Gastrocnemius medialis (tissue), 4 donors: ENCODE measurements at places on chromosomes 4 and X.

- no peak for DNase-seq
These were observed 23.5 kb downstream of the INTS6L start for GRCh38 chrX:135543924-135544323.

DNA sequence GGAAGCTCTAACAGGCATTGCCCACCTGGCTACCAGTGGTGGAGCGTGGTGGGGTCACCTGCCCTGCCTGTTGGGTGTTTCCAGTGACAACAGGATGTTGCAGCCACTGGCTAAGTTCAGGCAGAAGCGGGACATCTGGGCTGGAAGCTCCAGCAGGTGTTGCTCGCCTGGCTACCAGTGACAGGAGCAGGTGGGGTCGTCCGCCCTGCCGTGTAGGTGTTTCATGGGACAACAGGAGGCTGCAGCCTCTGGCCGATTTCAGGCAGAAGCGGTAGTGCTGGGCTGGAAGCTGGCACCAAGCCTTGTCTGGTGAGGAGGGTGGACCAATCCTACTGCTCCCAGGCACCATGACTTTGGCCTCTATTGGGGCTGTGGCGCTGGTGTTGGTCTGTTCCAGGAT lies 39.4 kb downstream of the RIPPLY1 start:
- no peak for DNase-seq

GRCh38 chrX:53558646-53559045 lies 124.5 kb upstream of the HSD17B10 start:
- no peak for DNase-seq

GRCh38 chr4:53441564-53441963 lies 64.1 kb downstream of the FIP1L1 start:
- no peak for DNase-seq

DNA sequence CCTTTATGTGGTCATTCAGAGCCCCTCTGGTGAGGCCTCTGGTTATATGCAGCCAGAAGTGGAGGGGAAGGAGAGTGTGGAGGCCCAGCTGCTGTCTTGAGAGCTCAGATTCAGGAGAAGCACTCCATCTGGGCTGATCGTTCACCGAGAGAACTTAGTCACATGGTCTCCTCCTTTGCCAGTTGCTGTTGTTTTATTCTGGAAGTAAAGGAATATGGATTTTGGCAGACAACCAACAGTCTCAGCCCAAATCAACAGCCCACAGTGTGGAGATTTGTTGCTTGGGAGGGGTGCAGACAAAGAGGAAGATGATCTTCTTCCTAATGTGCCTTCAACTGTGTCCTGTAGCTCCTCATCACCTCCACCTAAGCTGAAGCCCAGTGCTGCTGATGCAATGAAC lies 355.4 kb downstream of the ANK2 start:
- DNase-seq = no peak

DNA sequence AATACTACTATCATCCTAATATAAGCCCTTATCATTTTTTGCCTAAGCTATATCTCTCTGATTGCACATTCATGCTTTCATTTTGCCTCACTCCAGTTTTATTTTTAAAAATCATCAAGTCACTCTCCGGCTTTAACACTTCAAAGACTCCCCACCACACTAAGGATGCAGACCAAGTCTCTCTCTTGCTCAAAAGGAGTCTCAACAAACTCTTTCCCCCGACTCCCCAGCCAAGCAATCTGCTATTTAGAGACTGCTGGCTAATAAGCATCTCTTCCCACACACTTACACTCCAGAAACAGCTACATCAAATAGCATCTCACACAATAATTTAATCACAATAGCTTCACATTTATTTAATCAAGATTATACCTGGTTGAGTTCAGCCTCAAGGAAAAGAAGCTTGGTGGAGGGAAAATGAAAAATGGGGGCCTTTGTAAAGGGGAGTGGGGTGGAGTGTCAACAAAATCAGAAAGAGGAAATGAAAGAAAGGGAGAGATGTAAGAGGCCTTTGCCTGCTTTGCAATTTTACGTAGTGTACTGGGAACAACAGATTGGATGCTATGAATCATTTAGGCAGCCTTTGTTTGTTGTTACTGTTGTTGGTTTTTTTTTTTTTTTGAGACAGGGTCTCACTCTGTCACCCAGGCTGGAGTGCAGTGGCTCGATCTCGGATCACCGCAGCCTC lies 104.1 kb upstream of the MCF2 start:
- no peak for DNase-seq

DNA sequence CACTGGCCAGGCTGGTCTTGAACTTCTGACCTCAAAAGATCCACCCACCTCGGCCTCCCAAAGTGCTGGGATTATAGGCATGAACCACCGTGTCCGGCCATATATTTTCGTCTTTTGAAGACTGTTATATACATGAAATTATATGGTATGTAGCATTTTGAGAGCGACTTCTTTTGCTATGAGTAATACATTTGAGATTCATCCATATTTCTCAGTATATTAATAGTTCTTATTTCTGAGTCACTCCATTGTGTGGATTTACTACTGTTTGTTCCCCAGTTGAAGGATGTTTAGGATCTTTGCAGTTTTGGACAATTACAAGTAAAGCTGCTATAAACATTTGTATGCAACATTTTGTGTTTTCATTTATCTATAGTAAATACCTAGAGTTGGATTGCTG lies 34.9 kb downstream of the GNL3L start:
- DNase-seq = no peak

DNA sequence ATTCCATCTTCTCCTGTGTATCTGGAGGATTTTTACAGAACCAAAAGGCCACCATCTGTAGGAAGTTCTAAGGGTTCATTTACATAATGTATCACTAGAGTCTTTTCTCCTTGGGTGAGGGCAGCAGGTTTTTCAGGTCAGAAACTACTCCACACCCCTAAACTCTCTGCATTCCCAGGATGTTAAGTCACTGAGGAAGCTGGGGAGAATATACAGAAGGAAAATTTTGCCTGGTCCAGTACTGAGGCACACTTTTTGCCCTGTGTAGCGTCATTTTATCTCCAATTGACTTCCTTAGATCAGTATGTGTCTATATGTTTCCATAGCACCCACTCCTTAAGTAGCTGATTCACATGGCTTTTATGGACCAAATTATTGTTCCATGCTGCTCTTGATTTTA lies 17.0 kb downstream of the XKRX start:
- no peak for DNase-seq

DNA sequence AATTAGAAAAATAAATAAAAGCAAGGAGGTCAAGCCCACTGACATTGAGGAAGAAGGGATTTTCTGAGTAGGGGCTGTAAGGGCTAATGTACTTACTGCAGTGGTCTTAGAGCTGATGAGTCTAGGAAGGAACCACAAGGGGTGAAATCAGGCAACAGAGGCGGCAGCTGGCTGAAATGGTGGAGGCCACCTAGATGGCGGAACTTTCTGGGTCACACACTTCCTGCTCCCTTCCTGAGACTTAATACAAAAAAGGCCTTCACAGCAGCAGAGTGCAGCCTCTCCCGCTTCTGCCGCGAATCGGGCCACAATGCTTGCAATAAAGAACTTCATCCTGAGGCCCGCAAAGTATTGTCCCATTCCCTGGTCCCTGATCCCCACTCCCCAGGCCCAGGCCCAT lies 15.4 kb downstream of the SNX12 start:
- no peak for DNase-seq

DNA sequence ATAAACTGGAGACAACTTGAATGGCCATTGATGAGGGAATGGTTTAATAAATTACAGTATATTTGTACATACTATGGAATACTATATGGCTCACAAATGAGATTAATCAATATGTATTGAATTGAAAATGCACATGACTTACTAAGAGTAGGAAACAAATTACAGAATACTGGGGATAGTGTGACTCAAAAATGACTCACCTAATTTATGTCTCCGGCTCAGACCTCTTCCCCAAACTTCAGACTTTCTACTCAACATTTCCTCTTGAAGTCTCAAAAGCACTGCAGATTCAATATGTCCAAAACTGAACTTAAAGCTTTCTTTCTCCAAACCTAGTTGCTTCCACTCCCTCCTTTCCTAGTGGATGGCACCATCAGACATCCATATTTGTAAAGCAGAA lies 28.8 kb upstream of the GRIA3 start:
- DNase-seq = no peak

- DNase-seq = no peak
These were observed 224.1 kb upstream of the MAB21L2 start for GRCh38 chr4:150357829-150358228.

DNA sequence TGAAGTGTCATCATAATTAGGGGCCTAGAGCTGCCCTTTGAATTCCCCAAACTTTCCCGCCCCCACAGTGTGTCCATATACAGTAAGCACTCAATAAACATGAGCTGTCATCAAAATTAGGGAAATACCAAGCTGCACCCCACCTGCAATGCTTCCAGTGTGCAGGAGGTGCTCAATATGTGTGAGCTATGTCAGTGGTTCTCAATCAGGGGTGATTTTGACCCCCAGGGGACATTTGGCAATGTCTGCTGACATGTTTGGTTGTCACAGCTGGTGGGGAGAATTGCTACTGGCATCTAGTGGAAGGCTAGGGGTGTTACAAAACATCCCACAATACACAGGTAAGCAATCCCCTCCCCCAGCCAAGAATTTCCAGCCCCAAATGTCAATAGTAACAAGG lies 748 bp downstream of the CFP start:
- no peak for DNase-seq

GRCh38 chr4:8398347-8398746 lies 42.2 kb downstream of the ACOX3 start:
- DNase-seq = no peak

- DNase-seq = no peak
These were observed 559.6 kb downstream of the SPRY1 start for GRCh38 chr4:123956204-123956603.

GRCh38 chr4:92387459-92388069 lies 83.8 kb downstream of the GRID2 start:
- DNase-seq = no peak

DNA sequence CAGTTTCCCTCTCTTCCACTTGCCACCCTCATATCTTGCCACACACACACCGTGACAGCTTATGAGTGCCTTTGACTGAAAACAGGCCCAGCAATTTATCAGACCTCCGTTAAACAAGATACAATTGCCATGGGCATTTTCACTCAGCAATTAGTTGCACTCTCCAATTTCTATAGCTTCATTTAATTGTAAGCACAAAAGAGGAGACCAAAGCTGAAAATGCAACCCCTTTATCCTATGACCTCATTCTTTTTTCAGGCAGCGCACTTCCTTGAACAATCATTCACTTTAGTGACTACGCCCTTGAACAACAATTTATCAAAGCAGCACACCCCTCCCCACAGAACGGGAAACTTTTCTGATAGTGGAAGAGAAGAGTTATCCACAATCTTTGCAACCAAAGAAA lies 4.1 kb downstream of the POF1B start:
- no peak for DNase-seq

DNA sequence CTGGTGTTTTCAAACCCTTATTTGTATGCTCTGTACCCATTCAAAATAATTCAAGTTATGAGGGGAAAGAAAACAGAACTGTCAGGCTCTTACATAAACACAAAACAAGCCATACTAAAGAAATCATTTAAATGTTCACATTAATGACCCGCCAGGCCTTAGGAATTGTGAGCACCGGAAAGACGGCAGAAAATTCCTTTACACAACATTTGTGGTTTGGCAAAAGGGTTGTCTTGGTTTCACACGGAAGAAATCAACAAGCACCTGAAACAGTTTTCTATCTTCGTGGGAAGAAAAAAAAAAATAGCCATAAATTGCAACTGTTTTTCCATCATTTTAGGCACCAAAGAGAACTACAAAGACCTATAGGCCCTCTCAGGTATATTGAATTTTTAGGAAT lies 188.5 kb upstream of the FTHL17 start:
- no peak for DNase-seq

GRCh38 chr4:144504883-144505282 lies 141.1 kb upstream of the HHIP start:
- DNase-seq = no peak

DNA sequence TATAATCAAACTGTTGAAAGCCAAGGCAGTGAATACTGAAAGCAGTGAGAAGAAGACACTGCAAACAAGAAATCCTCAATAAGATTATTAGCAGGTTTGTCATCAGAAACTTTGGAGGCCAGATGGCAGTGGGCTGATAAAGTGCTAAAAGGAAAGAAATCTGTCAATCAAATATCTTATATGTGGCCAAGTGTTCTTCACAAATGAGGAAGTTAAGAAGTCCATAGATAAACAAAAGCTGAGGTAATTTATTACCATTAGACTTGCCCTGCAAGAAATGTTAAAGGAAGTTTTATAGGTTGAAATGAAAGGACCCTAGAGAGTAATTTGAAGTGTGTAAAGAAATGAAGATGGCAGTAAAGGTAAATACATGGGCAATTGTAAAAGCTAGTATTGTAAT lies 586.6 kb downstream of the RAPGEF2 start:
- no peak for DNase-seq

GRCh38 chrX:47815901-47816845 lies 20.5 kb upstream of the ZNF81 start:
- no peak for DNase-seq

DNA sequence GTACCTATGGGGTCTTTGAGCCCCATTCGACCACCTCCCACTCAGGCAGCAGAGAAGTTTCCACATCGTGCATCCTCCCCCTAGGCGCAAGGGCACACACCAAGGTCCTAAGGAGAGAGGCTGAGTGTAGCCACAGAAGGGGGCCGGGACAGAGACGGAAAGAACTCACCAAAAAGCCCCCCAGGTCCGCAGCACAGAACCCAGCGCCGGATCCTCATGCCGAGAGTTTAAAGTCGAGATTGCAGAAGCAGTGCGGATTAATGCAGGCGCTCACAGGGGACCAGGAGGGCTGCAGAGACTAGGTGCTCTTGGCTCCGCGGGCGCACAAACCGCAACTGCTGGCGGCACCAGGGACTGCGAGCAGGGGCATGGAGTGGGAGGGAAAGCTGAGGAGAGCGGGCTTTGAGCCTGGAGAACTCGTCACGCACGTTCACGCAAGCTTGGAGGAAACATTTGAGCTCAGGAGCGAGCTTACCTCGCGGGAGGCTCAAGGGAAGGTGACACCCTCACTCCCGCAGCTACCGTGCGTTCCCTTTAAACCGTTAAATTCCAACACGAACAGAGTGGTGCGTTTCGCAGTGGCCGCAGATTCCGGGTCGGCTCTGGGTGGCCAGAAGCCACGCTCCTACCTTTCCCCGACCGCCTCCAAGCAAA lies 8.5 kb downstream of the NKX3-2 start:
- no peak for DNase-seq

GRCh38 chrX:129641941-129642340 lies 12.8 kb downstream of the APLN start:
- no peak for DNase-seq

DNA sequence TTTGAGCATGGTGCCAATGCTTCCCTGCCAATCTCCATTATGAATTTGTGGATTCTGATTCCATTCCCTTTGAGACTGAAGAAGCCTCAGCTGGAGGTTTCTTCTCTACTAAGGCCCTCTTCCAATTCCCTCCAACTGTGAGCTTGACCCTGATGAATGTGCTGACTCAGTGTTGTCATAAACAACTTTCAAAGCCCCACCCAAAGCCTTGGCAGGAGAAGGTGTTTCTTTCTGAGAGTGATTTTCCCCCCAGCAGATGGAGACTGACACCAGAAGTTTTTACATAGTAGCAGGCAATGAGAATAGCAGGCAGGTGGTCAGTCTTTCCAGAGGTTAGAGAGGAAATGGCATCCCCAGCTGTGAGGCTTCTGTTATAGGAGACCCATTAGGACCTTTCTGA lies 53.1 kb downstream of the OCRL start:
- peak; percentile 42 for DNase-seq

- peak; percentile 76 for DNase-seq
These were observed at the start of gene ASB5 for GRCh38 chr4:176268963-176269362. ASB5 (minus strand) TSS chr4:176269222; CDS start chr4:176269108, 114 bp downstream.

- DNase-seq = no peak
These were observed 92.7 kb downstream of the TBL1X start for GRCh38 chrX:9557521-9557920.
